ENCODE measurements at places on chromosomes 1 and 21.

DNA sequence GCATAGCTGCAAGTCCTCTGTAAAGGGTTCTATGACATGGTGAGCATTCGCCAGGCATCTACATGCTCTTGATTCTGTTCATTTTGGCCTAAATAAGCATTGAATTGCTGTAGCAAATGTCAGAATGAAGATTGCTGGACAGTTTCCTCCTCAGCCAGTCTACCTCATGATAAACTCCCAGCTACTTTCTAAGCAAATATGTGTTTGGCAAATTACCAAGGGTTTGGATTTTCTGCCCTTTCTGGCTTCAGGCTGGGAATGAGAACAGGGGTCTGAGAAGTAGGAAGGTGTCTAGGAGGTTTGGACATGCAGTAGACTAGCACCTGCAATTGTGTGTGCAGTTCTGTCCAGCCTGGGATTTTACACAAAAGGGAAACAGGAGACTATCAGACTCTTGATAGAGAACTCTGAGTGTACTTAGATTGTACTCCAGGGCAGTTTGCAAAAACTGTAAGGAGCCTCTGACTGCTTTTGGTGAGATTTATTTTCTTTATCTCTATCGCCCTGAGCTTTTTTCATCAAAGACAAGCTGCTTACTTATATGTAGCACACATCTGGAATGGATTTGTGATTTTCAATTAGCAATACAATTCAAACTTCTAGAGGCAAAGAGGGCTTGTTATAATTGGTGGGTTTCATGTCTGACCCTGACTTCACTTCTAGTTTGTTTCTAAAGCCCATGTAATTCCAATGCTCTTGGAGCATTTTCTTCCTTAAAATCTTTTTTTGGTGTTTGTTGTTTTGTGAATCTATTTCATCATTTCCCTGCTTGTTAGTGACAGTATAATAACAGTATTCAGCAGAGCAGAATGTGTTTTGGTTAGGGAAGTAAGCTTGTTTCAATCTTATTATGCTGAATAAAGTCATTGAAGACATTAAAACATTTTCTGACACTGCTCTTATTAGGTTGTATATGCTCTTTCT is 150.8 kb downstream of the VPS13D start:
- no peak for DNase-seq

GRCh38 chr1:7280347-7280960 is 490.6 kb upstream of the VAMP3 start:
- no peak for DNase-seq

DNA sequence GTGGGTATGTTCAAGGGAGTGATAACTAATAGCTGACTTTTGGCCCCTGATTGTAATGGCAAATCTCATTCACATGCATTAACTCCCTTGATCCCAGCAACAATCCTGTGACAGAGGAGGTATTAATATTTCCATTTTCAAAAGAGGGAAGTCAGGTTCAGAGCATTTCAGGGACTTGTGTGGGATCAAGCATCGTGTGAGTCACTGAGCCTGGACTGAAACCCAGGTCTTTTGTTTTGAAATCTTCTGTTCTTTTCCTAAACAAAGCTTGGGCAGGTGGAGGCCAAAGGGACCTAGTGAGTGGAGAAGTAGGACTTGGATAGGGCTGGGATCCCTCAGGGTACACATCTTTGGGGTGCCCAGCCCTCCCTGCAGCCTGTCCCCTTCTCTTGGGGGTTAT is 37.9 kb downstream of the ETNK2 start:
- DNase-seq: no peak

GRCh38 chr1:99490031-99490430 is 155.9 kb upstream of the PALMD start:
- no peak for DNase-seq

DNA sequence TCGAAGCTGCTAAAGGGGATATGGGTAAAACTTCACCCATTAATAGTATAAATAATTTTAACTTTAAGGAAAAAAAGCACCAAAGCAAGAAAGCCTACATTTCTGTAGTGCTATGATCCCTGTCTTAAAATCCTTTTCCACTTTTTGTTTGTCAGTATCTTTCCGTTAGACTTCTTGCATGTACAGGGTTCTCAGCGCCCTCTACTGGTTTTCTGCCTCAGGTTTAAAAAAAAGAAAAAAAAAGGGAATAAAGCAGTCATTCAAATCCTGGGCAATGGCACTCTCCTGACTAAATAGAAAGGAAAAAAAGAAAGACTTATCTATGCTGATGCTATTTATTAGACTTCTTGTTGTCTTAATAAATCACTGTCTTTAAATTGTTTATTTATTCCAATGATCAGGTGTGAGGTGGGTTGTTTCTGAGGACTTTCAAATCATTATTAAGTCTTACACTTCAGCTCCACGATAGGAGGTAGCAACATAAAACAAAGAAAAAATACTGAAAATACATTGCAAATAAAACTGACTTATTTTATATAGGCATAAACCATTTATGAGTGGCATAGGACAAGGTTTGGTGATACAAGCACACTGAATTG is 475.4 kb upstream of the NR5A2 start:
- peak; percentile 40 for DNase-seq

DNA sequence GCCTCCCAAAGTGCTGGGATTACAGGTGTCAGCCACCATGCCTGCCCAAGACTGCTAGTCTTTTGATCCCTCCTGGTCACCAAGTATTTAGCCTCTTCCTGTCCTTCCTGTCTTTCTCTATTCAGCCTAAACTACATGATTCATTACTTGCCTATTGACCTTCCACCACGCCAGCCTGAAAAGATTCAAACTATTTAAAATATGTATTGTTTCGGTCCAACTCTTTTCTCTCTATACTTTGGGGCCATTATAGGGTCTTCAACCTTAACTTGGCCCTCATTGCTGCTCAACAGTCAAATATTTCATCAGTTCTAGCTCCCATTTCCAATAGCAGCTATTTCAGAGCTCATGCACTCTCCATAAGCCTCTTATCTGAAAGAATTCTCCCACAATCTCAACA is 153.0 kb downstream of the TNFSF18 start:
- DNase-seq: no peak

GRCh38 chr1:111906816-111907215 is 82.7 kb downstream of the KCND3 start:
- no peak for DNase-seq

- DNase-seq: no peak
Measured at GRCh38 chr21:14677639-14678179, 131.6 kb upstream of the SAMSN1 start.

DNA sequence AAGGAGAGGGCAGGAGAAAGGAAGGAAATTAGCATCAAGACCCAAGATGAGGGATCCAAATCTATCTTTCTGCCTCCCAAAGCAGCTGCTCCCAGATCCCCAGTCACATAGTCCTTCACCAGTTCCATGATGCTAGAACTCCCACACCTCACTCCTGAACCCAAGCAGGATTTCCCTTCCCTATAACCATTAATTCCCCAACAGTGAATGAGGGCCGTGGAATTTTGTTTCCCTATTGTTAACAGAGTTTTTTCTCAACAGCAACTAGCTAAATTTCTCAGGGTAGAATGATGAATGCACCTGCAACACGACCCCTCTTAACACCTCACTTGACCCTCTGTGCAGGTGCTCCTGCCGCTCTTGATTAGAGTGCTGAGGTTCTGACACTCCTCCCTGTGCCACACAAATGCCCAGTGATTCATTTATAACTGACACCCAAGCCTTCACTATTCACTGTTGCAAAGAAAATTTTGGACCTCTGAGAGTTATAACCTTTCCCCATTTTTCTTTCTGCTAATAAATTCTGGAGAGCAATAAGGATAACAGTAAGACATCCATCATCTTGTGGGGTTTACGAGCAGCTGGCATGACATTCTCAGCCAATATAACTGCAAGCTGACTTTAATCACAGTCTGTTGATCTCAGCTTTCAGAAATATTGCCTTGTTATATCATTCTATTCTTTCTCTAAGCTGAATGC is 25.4 kb upstream of the NPL start:
- DNase-seq: no peak

- no peak for DNase-seq
Measured at GRCh38 chr1:32892368-32893197, 6.3 kb downstream of the HPCA start.

- no peak for DNase-seq
Measured at GRCh38 chr1:172662464-172663109, 3.7 kb downstream of the FASLG start.

GRCh38 chr1:182303778-182304177 is 87.8 kb downstream of the GLUL start:
- no peak for DNase-seq

GRCh38 chr1:204377800-204378668 is 18.3 kb upstream of the PLEKHA6 start:
- DNase-seq: no peak

DNA sequence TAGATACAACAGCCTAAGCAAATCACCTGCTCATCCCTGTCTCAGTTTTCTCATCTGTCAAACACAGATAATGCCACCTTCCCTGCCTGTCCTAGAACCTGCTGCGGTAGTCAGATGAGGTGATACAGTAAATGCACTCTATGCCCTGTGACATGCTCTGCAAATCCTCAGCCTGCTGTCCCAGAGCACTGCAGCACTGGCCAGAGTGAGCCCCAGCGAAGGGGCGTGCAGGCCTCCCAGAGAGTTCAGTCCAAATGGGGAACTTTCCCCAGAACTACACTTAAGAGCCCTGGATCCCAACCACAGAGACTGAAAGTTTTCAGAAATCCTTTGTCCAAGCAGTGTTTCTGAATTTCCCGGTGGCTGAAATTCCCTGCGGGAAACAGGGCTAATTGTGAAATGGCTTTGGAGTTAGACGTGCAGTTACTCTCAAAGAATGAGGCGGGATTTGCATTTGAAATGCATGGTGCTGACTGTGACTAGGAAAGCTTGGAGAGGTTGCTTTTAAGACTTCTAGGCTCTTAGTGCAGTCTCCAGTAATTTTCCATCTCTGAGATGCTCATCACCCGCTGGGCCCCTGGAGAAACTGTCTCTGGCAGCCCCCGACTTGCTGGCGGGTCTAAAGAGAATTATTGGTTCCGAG is 206.5 kb upstream of the AJAP1 start:
- no peak for DNase-seq

GRCh38 chr1:31771891-31772668 is 7.9 kb upstream of the ADGRB2 start:
- DNase-seq: no peak

DNA sequence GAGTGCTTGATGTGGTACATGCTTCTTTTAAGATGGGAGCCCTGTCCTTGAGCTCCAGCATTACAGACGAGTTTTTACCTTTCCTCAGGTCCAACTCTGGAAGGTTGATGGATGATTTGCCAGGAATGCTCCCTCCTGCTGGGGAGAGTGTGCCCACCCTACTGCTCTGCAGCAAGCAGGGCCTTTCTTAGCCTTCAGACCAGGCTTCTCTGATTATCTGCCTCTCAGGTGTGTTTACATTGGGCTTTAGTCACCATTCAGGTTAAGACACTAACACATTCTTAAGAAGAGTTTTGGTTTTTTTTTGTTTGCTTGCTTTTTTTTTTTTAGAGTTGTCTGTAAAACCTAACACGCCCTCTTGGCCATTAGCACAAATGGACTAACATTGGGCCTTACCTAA is 301.8 kb downstream of the KCNT2 start:
- DNase-seq: no peak

DNA sequence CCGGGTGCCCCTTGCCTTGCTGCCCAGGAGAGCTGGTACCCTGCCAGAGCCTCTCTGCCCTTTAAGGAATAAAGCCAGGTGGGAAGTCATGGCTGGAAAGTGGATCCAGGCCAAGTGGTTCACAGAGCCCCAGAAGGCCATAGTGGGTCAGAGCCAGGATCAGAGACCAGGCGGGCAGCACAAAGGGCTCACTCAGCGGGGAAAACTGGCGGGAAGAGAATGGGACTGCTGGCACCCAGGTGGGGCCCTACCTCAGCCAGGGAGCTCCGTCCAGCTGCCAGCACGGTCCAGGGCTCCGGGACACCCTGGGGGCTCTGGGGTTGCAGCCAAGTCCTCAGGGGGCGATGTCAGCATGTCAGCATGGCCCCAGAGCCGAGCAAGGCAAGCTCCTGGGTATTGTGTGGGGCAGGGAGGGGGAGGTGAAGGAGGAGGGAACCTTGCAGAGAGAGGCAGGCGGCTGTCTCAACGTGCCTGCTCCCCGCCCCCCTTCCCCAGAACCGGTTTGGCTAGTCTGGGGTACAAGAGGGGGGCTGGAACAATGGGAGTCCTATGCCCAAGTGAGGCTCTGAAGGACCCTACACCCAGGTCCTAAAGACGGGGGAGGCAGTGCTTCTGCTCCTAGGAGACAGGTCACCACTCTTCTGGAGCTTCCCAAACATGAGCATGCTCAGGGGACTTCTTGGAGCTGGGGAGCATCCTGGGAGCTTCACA is at the start of gene ARHGEF19:
Gene ARHGEF19, minus strand, starts transcription at position 402 of the 711 bp plus-strand sequence. CDS start 3,598 bp downstream, outside the sequence.
- no peak for DNase-seq

All from HCT116 (cell line).